ENCODE measurements at places on chromosomes 6 and 20. TPM values are rescaled to one million over a fixed set of nuclear protein-coding genes. Genes with fewer than 3 reads are reported as not detected.

Gene ALDH8A1
- 0.85 TPM for total RNA-seq

Gene CSNK2B
- 140 TPM for total RNA-seq

Gene BTN2A1
- 10.2 TPM for total RNA-seq

Gene KLC4
- 11.5 TPM for total RNA-seq

Gene PROKR2
- total RNA-seq: not detected

Gene CAGE1
- total RNA-seq: under 0.01 TPM

Data from regular cardiac myocyte (primary cell).